ENCODE measurements at places on chromosomes 5 and 9. TPM values are rescaled to one million over a fixed set of nuclear protein-coding genes. Genes with fewer than 3 reads are reported as not detected.
A peak's percentile ranks its signal among the peaks of the same experiment; 100 is the strongest.

DNA sequence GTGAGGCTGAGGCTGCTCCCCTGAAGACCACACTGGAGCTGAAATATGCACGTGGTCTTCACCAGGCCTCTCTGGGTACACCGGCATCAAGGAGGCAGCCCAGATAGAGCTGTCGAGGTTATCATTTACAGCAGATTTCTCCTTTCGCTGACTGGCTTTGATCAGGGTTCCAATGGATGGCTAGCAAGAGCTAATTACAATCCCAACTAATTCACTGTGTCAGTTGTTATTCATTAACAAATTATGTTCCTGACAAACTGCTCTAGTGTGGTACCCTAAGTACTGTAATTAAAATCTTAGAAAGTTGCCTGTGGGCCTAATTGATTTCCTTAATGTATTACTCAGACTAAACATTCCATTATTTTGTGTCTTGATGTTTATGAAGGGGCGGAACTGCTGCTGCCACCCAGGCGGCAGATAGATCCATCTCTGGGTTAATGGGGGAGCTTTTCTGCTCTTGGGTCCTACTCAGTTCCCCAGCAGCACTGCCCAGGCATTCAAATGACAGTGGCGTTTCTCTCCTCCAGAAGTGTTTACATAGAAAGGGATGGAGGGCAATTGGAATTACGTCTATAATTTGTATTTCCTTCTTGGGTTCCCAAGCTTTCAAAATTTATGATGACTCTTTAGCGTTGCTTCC, 71.7 kb upstream of the RAD23B start:
- no peak for DNase-seq

DNA sequence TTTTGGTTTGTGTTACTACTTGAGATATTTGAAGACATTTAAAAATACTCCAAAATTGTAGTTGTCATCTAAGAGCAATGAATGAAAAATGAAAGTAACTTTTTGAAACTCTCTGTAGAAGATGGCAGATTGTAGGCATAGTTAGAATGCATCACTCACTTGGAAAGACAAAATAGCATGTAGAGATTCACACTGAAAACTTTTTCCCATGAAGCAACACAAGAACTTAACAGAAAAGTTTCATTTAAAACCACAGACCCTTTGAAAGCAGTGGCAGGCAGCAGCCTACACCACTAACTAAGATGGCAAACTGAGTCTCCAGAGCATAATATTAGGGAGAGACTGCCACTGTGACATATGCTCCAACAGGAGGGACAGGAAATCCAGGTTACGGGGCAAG, 18.9 kb upstream of the FAM174A start:
- no peak for DNase-seq

DNA sequence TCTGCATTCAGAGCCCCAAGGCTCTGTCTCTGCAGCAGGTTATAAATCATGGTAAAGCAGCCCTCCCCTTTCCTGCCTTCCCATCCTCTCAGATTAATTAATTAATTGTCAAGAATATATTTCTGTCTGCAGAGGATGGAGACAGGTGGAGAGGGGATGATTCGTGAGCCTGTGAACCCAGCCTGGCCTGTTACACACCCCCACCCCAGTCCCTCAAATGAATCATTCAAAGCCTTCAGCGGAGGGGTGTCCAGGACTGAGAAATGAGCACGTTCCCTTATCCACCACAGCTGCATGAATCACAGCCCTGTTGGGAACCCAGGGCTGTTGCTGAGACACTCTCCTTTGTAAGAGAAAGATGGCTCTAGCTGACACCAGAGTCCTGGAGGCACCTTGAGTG, 56.0 kb downstream of the NIPAL4 start:
- no peak for DNase-seq

DNA sequence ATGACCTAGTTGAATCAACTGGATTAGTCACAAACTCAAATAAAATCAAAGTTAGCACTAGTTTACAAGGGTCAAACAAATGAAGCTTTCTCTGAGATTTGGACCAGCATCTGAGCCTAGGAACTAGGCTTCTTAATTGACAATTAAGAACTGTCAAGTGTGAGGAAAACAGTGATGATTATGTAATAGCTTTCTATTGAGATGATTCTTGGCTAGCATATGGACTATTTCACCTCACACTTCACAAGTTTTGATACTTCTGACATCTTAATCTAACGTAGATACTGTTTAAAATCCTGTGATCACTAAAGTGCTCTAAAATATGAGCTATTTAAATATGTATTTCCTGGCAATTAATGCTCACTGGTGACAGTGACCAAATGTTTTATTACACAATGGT, 542.9 kb downstream of the EFNA5 start:
- no peak for DNase-seq

- no peak for DNase-seq
Observed at GRCh38 chr9:109812818-109813281, 32.9 kb downstream of the PALM2AKAP2 start.

DNA sequence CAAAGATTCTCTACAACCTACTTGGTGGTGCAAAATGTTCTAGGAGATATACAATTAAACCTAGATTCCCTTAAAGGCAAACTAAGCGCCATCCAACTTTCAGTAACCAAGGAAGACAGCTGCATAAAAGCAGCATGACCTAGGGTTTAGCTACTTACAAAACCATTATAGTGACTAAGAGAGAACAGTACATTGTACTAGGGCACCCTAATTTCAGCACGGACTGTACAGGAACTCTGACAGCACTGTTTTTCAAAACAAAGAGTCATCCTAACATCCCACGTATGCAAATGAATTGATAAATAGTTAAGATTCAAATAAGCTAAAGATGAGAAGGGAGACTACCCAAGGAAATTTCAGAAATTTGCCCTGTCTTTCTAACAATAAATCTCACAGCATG, 30.0 kb downstream of the STRBP start:
- DNase-seq, result no peak

GRCh38 chr5:154147666-154148065, 42.9 kb upstream of the GALNT10 start:
- DNase-seq, result no peak

- no peak for DNase-seq
Observed at GRCh38 chr5:138148811-138149210, 9.6 kb upstream of the NME5 start.

DNA sequence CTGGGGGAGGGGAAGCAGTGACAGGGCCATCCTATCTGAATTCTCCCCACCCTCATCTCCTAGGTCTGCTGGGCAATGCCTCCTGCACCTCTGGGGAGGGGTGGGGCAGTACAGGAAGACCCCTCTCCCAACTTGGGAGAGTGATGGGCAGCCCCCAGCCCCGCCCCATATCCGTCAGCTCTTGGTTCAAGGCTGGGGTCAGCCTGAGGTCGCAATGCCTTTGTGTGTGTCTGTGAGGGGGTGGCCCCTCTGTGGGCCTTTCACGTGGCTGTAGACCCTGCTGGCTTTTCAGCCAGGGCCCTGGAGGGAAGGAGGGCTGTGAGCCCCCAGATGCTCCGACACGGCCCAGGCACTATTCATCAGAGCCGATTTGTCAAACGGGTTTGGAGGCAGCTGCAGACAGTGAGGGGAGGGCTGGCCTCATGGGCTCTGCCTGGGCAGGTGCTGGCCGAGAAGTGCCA, 49.5 kb upstream of the RNU6ATAC start:
- DNase-seq, result no peak

DNA sequence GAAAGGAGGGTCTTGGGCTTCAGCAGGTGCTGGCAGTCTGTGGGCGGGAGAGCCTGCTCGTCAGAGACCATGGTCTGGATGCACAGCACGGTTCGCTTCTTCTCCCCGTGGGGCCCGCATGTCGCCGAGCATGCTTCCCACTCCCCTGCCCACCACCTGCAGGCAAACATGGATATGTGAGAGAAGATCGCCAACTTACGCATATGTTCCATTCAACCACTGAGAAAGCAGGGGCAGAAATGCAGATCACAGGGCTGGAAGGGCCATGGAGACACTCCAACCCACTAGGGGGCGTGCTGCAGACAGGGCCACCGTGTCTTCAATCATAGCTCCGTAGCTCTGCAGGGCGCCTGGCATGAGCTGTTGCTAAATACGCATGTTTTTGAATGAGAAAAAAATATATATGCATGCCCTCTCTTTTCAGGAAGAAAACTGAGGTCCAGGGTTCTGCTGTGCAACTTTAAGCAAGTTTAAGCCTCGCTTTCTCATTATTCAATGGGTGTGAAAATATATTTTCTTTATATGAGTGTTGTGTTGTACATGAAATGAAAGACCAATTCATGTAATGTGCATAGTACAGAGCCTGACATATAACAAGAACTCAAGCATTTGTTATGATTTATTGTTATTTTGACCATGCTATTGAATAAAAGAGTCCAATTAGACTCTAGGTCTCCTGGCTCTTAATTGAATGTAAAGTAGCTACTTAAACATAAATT, 148.0 kb downstream of the TARS1 start:
- DNase-seq, result no peak

- DNase-seq, result peak; percentile 95
Observed at GRCh38 chr5:81851481-81852178, 100.7 kb upstream of the SSBP2 start.

- DNase-seq, result no peak
Observed at GRCh38 chr5:72852356-72852755, 35.9 kb downstream of the TNPO1 start.

GRCh38 chr9:88804254-88804596, 187.0 kb upstream of the S1PR3 start:
- no peak for DNase-seq

GRCh38 chr5:106006242-106006641, 1664.5 kb downstream of the EFNA5 start:
- DNase-seq, result no peak

GRCh38 chr5:51731421-51732029, 348.3 kb downstream of the ISL1 start:
- DNase-seq, result no peak

- DNase-seq, result no peak
Observed at GRCh38 chr9:78938821-78939220, 632.9 kb upstream of the TLE4 start.

- no peak for DNase-seq
Observed at GRCh38 chr5:43042176-43042625, 2.1 kb upstream of the ANXA2R start.

GRCh38 chr9:108272349-108272899, 583.4 kb downstream of the ACTL7B start:
- no peak for DNase-seq

- DNase-seq, result no peak
Observed at GRCh38 chr5:180127682-180128670, 56.4 kb upstream of the RNF130 start.

- DNase-seq, result peak; percentile 58
Observed at GRCh38 chr9:89597711-89598362, 7.0 kb upstream of the GADD45G start.

DNA sequence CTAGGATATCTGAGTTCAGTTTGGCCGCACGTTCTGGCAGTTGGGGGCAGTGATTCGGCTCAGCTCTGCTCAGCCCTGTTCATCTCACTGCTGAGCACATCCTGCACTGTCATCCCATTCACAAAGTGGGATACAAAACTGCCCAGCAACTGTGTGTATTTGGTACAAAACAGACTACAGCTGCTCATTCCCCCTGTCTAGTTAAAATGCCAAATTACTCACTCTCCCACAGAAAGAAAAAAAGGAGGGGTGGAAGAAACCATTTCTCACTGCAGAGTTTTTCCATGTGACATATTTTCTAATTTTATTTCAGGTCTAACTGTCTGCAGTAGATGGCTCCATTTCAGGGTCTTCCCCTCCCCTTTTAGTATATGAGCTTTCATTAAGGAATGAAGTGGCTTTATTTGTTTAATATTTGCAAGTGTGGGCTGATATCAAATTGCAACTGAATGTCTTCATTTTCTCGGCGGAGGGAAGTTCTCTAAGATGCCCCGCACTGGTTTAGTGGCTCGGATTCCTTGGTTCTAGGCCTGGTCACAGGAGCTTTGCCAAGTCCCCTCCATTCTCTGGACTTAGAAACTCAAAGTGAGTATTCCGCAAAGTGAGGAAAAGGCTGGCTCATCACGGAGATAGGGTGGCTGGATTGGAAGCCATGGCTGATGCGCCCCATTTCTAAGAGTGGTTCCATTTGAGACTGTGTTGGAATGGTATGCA, 14.7 kb downstream of the COL15A1 start:
- no peak for DNase-seq

DNA sequence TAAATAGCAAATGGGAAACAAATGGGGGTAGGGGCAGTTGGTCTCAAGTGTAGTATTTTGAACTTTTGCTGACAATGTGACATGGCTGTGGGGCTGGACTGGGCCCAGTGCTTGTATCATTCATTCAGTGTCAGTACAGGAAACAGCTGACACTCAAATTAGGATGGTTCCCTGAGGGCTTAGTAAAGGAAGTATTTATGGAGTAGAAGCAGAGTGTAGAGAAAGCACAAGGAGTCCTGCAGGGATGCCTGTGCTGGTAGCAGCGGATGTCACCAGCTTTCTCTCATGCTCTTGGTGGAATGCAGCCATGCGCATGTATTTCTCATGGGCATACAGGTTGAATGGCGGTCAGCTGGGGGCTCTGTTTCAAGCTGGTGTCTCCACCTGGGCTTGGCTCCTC, 72.9 kb upstream of the SLC44A1 start:
- DNase-seq, result no peak

- DNase-seq, result no peak
Observed at GRCh38 chr9:85892401-85892800, 48.5 kb upstream of the NAA35 start.

Gene PCDHA10
- polyA plus RNA-seq, result 0.62 TPM

Gene PCDHGA12
- 0.94 TPM for polyA plus RNA-seq

Gene PPIP5K2
- polyA plus RNA-seq, result 91.6 TPM

Gene SARDH
- polyA plus RNA-seq, result 7.9 TPM

Gene RORB
- 0.14 TPM for polyA plus RNA-seq

Gene C5orf34
- polyA plus RNA-seq, result 5.2 TPM

Gene ARRDC3
- polyA plus RNA-seq, result 138 TPM

Gene STING1
- 24.7 TPM for polyA plus RNA-seq

Gene SPATA31A3
- polyA plus RNA-seq, result not detected

Gene SPINK13
- 0.17 TPM for polyA plus RNA-seq

Gene PCDHA9
- polyA plus RNA-seq, result not detected

Gene NR2F1-AS1
- polyA plus RNA-seq, result 58.2 TPM

Gene ANKRD18A
- 3.5 TPM for polyA plus RNA-seq

Measured in right renal cortex interstitium (tissue), 3 donors.